ENCODE measurements at places on chromosomes 11 and 22.

- peak; percentile 21 for DNase-seq
Measured at GRCh38 chr11:18046116-18046777, at the start of gene TPH1. Gene TPH1, minus strand, starts transcription at chr11:18046269. Its CDS starts 5,507 bp downstream, at chr11:18040762.

DNA sequence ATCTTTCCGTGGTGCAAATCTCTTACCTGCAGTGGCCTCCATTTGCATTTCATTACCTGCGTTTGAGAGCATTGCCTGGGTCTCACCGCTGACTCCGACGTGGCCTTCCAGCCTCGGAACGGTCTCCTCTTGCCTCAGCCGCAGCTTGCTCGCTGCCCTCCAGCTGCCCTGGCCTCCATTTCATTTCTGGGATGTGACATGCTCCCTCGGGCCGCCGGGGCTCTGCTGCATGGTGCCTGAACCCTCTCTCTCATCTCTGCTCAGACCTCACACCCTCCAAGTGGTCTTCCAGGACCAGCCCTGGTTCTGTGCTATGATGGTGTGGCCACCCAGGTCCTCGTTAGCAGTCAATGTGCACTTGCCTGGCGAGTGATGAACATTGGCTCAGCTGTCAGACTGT lies 229.2 kb downstream of the TBC1D22A start:
- DNase-seq, result no peak

DNA sequence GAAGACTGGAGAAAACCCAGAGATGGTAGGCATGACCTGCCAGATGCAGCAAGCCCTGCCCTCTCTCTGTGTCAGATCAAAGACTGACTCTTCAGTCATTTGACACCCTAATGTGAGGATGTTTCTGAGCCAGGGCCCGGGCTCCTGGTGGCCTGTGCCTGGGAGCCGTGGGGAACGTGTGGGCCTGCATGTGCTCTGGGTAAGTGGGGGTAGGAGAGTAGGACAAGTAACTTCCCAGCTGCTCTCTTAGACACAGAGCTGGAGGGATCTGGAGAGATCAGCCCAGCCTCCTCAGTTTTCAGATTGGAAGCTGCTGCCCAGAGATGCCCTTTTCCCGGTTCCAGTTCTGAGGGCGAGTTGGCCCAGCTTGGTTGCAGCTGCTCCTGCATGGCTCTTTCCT lies 110.8 kb downstream of the TEAD1 start:
- no peak for DNase-seq

GRCh38 chr22:44381761-44382115 lies 69.0 kb upstream of the SHISAL1 start:
- no peak for DNase-seq

DNA sequence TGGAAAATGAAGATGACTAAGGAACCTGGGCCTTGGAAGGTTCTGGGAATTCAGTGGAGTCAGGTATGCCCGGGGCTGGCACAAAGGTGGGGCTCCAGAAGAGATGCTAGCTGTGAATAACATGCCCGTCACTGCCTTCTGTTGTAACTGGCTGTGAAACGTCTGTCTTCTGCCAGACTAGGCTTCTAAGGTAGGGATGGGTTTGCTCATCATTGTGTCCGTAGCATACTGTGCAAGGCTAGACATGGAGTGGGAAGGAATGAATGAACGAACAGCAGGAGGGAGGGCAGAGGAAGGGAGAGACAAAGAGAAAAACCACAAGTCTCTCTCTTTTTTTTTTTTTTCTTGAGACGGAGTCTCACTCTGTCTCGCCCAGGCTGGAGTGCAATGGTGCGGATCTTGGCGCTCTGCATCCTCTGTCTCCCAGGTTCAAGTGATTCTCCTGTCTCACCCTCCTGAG lies 327.4 kb downstream of the MN1 start:
- DNase-seq, result no peak

DNA sequence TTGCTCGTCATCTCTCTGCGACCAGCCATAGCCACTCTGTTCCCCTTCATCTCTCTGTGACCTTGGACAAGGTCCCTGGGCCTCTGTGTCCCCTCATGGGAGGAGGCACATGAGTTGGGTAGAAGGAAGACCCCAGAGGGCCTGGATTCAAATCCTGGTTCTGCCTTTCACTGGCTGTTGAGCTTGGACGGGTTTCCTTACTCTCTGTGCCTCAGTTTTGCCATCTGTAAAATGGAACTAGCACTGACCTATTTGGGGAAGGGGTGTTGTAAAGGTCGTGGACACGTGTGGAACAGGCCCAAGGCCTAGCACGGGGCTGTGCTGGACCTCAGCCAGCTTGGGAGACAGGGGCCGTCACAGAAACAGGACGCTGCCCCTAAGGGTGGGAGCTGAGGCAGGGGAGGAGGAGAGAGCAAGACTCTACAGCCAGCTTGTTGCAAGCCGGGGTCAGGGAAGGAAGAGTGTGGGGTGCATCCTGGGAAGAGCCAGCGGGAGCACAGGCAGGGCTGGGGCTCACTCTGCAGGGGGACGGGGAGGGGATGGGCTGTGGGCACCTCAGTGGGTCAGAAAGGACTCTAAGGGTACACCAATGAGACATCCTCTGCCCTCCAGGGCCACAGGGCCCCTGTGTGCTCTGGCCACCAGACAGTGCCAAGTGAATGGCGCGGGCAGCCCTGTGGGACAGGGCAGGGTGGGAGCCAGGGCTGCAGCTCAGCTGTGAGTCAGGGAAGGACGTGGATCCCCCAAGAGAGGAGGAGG lies 59.1 kb downstream of the WNT7B start:
- DNase-seq, result no peak

GRCh38 chr11:29963796-29964195 lies 53.0 kb downstream of the KCNA4 start:
- DNase-seq, result no peak

DNA sequence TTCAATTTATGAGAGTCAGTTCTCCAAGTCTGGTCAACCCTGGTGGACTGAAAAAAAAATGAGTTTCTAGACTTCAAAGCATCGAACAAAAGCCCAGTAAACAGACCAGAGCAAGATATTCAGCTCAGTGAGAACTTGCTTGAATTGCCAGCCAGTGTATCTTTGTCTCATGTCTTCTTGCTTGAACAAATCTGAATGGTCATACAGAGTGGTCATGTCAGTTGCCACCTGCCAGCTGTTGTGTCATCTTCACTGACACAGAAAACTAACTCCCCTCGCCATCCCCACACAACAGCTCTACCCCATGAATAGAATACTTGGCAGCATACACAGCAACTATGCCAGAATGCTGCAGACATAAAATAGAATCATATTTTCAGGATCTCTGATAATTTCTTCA lies 27.5 kb upstream of the CALCB start:
- DNase-seq, result no peak

GRCh38 chr11:94457118-94458029 lies 36.3 kb downstream of the MRE11 start:
- no peak for DNase-seq

GRCh38 chr22:38086001-38086845 lies 2.2 kb upstream of the SLC16A8 start:
- no peak for DNase-seq

GRCh38 chr11:63951779-63952536 lies 13.2 kb downstream of the NAA40 start:
- DNase-seq, result no peak

DNA sequence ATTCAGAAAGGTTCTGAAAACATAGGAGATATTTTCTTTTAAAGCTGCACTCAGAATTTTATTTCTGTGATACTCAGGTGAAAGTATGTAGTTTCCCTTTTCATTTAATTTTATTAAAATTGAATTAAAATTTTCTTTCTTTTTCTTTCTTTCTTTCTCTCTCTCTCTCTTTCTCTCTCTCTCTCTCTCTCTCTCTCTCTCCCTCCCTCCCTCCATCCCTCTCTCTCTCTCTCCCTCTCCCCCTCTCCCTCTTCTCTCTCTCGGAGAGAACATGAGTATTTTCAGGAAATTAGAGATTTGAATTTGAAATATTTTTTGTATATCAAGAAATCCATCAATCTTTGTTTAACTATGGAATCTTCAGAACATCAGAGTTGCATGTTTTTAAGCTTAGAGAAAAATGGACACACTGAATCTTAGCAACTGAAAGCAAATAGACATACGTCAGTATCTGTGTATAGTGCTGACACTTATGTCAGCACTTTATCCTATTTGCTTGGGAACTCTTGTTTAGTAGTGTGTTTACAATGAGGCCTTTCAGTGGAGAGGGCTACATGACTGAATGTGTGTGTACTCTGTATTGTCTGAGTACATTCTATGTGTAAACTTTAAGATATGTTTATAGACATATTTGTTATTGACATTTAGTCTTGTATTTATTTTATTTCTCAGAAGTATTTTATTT lies 44.5 kb downstream of the PDE3B start:
- no peak for DNase-seq

DNA sequence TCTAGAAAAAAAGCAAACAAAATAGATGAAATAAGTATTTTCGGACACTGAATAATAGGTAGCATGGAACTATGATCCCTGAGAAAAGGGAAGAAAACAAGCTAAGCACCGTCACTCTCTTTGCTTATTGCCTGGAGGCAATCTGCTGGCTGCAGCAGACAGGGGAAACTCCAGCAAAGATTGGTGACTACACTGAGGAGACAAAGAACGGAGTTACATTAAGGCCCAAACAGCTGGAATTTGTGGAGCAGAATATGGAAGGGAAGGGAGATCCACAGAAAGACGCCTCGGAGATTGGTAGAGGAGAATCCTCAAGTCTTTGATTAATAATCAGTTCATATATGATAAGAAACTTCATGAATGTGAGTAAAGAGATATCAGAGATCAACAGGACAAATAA lies 150.2 kb downstream of the TYR start:
- DNase-seq, result no peak

GRCh38 chr22:29626497-29627195 lies 23.2 kb downstream of the NF2 start:
- peak; percentile 82 for DNase-seq

- DNase-seq, result no peak
Measured at GRCh38 chr11:44311339-44312261, 1.7 kb upstream of the ALX4 start.

- DNase-seq, result no peak
Measured at GRCh38 chr22:30328466-30329049, 1.8 kb upstream of the TBC1D10A start.

DNA sequence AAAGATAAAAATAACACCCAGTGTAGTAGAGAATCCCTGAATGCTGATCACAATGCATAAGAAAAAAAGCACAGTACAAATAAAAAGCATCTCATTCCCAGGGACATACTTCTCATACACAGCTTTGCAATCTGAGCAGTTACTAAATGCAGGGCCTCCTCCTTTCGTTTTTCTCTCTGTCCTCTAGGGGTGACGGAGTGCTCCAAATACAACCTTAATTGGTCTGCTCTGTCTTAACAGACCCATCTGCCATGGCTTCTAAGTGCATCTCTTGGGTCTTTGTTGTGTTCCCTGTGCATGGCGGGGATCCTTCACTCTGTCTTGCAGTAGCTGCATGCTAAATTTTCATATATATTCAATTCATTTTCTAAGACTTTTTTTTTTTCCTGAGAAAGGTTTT lies 1114.2 kb upstream of the RAG2 start:
- DNase-seq, result no peak

DNA sequence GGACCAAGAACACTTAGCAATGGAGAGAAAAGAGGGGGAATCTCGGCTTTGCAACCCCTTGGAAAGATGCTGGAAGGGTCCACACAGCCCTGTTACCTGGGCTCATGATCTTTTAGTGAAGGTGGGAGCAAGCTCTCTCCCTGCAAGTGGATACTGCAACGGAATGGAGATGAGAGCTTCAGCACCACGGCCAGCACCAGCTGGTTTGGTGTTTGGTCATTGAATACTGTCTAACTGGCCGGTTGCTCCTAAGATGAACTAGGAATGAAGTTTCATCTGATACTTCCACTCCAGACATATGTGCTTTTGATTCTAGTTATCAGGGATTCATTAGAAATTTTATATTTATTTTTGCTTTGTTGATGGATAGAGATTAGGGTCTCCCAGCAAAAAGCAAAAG lies 16.3 kb downstream of the HTR3A start:
- DNase-seq, result peak; percentile 48

GRCh38 chr11:33323421-33323820 lies 66.2 kb downstream of the HIPK3 start:
- no peak for DNase-seq

GRCh38 chr11:67373648-67374570 lies 511 bp upstream of the CLCF1 start:
- DNase-seq, result peak; percentile 95

DNA sequence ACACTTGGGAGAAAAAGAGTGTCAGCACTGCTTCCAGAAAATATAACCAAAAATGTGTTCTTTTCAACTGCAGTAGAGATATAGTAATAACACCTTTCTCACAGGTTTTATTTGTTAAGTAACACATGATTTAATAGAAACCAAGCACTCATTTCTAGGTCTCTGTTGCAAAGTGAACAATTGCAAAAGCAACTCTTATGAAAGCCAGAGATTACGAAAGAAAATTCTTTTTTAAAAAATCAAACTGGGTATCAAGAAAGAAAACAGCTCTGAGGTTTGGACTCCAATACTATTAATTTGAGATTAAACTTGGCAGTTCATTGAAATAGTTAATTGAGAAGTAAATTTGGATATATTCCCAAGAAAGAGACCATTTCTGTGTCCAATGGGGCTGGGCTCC lies 9.8 kb upstream of the XKR3 start:
- DNase-seq, result no peak

Data from AG08395 (cell line).